Activated T-cell treated with anti-CD3 and anti-CD28 coated beads for 4 hours (primary cell): ENCODE measurements at places on chromosomes 1 and 21.

GRCh38 chr1:223761411-223761810 is 49.1 kb downstream of the CAPN2 start:
- DNase-seq: no peak

GRCh38 chr1:167109125-167109524 is 15.2 kb downstream of the STYXL2 start:
- DNase-seq: no peak

DNA sequence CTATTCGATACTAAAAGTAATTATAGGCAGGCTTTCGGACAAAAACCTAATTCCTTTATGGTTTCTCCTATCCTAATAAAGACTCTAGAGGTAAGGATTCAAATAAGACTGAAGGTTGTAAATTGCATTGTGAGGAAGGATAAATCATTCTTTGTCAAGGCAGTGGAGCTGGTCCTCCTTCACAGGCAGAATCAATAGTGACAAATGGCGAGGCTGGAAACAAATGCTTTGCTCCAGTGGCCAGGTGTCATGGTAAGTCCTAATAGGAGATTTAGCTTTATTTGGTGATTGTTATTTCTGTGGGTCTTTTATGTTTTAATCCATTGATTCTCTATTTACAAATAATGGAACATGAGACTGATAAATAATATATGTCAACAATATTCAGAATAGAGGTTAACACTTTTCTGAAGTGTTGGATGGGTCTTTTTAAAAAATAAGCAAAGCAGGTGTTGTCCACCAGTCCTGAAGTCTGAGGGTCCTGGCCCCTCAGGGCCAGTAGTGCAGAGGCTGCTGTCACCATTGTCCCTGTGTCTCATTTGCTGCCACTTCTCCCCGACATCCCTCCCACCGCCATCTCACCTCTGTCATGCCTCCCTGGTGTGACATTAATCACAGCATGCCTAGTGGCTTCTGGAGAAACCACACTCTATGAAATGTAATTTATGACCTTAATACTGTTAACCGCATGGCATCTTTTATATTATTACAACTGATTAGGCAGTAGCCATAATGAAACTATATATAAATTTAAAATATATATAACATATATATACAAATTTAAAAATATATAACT is 120.9 kb upstream of the MAGI3 start:
- no peak for DNase-seq

- no peak for DNase-seq
These were observed 450.2 kb downstream of the KIF26B start for GRCh38 chr1:245604979-245605378.

DNA sequence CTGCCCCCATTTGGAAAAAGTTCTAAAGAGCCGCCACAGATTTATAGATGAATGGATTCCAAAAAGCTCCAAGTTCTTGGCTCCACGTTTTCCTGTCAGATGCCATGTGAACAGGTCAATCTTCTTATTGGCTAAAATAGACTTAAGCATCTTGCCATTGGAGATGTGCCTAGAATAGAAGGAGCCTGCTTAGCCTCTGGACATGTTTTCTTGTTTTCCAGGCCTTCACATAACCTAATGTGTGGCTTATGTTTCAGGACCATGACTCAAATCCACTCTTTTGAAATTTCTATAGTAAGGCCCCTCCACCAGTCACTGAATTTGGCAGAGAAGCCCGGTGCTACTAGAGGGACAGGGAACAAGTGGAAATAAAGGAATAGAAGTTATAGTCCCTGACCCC is 31.5 kb downstream of the PHC2 start:
- DNase-seq: no peak

DNA sequence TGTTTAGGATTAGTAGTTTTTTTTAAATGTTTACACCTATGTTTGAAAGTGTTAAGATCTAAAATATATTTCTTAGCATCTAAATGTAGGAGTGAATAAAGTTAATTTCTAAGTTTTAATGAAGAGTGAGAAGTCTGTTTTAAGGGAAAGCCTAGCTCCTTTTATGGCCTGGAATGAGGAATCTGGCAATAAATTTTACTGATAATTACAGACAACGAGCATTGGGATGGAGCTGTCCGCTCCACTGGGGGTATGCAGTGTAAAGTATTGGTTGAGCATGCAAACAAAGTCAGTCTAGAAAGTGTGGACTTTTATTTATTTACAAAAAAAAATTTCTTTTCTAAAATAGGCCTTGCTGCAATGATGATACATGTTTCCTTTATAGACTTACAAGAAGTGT is 19.0 kb downstream of the CLIC6 start:
- no peak for DNase-seq

DNA sequence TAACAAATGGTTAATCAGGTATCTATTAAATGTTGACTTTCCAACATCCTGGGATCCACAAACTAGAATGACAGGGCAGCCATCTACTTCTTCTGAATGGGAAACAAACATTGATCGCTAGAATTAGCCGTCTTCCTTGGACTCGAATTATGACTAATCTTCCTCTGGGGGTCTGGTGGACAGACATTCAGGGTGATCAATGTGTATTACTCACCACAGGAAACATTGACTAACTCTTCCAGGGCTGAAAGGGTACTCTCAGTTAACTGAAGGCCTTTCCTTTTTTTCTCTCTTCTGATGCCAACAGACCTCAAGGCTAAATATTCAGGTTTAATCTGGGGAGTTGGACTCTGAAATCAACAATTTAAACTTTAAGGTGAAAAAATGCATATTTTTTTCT is 9.5 kb downstream of the NOL9 start:
- DNase-seq: no peak

DNA sequence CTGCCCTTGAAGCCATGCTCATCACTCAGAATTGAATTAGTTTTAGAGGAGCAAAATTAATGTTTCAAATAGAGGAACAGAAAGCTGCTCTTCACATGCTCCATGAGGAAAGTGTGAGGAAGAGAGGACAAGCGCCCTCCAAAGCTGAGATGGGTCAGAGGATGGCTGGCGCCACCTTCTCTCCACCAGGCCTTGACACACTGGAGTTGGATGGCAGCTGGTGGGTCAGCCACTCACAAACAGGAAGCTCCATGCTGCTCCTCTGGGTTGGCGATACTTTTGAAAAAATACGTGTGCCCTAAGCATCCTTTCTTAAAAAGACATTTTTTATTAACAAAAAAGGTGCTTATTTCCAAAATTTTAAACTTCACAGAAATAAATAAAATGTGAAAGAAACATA is 3.1 kb upstream of the CD2 start:
- DNase-seq: no peak

- no peak for DNase-seq
These were observed 130.9 kb downstream of the FOXD2 start for GRCh38 chr1:47568763-47569162.

DNA sequence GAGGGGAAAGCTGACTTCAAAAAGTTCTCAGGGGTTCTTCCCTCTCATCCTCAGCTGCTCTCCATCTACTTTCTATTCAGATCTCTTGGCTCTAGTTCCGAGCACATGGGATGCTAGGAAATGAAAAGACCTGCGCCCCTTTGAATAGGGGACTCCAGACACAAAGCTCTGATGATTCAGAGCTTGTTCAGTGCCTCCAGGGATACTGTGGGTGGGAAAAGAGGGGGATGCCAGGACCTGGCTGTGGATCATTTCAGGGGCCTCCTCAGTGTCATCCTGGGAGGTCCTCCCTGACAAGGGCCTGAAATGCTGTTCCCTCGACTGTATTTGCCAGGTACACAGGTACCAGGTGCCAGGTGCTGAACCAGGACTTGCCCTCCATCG is 943 bp upstream of the KIAA0040 start:
- DNase-seq: no peak

DNA sequence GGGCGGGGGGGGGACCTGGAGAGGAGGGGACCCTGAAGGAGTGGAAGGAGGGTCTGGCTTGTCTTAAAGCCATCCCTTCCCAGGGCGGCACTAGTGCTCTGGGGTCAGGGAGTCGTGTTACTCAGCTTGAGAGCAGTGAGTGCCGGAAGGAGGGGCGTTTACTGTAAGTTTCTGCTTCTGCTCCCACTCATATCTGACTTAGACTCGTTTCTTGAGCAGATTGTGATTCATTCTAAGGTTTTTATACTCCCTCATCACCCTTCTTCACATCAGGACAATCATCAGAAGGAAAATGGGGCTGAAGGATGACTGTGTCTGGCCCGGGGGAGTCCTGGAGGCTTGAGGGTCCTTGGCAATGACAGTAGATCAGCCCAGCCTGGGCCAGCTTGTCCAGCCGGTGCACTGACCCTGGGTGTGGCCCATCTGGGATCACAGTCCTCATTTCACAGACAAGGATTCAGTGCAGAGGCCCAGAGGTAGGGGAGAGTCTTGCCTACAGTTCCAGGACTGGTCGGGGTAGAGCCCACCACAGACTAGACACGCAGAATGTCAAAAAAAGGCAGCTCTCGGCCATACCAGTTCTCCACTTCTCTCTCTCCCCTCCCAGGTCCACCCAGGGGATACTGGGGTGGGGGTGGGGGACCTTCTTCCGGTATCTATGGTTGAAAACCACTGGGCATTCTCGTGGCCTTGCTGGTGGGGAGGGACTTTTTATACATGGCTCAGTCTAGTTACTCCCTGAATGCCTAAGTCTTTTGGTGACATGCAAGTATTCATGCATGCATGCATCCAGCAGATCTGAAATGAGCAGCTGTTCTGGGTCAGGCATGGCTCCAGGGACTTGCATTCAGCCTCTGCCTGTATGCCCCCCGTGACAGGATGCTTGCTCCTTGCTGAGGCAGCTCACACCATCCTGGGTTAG is 5.1 kb downstream of the TNFRSF8 start:
- DNase-seq: no peak

DNA sequence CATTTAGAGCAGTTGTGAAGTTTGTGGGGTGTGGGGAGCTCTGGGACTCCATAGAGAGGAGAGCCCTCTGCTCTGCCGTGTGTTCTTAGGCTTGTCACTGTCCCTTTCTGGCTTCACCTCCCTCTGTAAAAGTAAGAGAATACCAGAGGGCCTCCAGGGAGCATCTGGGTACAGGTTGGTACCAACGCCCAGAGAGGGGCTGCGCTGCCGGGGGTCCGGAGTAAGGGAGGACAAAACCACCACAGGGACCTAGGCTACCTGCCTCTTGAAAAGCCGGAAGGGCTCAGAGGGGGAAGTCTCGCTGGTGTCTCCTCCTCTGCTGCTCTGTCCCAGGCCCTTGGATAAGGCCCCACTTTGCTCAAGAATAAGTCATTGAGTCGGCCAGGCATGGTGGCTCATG is 3.1 kb upstream of the TINAGL1 start:
- no peak for DNase-seq

DNA sequence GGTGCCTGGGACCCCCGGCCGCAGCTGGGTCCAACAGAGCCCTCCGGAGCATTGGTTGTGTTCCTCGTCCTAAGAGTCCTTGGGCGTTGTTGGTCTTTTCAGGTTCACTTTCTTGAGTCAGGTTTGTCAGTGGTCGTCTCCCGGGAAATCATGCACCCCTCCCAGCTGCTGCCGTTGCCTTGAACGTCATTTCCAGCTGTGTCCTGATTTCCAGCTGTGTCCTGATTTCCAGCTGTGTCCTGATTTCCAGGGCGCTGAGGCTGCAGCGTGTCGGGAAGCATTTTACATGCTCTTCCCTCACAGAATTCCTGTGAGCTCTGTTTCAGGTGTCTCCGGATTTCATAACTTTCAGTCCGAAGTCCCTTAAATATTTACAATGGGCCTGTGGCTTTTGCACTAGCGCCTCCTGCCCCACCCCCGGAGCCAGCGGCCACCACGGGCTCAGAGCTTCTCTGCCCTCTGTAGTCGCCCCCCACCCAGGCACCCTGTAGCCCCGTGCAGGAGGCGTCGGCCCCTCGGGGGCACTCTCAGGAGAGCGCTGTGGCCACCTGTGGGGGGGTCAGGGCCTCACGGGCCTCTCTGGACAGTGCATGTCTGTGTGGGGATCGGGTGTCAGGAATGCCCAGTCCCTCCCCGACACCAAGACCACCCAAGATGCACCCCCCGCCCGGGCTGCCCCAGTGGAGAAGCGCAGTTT is 66.7 kb downstream of the COL18A1 start:
- no peak for DNase-seq

- no peak for DNase-seq
These were observed 45.5 kb upstream of the KCNJ15 start for GRCh38 chr21:38211321-38211720.

DNA sequence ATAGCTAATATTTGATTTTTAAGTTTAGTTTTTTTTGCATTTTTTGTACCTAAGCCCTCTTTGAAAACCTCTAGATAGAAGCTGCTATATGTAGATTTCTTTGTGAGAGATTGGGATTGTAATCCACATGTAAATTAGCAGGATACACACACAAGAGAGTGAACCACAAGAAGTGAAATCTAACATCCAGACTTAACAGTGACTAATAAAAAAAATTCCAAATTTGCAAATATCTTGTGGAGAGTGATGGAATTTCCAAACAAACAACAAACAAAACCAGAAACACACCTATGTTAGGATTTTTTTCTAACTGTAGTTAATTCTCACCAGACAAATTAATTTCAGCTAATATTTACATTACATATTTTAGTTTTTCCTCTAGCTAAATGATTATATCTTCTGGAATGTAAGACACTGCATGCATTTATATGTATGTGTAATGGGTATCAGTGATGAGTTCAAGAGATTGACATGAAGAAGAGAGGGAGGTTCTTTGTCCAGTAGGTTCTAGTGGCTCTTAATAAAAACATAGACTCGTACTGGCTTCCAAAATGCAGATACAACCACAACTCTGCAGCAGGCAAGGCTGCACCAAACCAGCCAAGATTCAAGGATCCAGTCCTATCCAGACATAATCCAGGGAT is 12.8 kb downstream of the CLDN17 start:
- DNase-seq: no peak

DNA sequence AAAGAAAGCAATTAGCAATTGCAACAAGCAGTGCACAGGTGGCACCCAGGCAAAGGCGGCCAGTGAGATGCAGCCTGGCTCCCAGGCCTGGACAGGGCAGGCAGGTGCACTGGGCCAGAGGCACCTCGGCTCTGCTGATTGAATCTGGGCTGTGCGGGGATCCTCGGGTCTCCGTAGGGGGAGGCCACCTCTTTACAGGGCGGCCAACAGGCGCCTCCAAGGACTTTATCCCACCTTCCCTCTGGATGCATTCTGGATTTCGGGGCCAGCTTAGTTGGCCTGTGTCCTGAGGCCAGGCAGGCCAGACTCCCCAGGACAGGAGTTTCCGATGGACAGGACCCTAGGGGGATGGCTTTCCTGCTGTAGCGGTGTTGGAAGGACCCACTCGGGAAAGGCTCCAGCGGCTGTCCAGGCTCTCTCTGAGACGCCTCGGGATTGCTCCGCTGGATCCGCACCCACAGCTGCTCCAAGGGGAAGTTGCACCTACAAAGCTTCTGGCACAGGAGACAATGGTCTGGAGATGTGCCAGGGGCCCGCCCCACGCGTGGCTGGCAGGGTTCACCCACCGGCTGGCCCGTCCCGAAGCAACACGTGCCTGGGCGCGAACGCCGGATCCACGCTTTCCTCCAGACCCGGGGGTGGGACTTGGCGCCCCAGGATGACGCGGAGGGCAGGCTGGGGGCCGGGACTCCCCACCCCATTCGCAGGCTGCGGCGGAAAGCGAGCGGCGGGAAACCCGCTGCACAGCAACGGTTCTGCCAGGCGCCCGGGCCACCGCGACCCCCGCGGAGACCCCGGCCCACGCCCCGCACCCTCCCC is 810 bp downstream of the SLC19A1 start:
- DNase-seq: peak; percentile 58
